Posterior vena cava (tissue), 2 donors: ENCODE measurements at places on chromosomes 2 and 18. TPM values are rescaled to one million over a fixed set of nuclear protein-coding genes. Genes with fewer than 3 reads are reported as not detected.
A peak's percentile ranks its signal among the peaks of the same experiment; 100 is the strongest.

TXNL4A gene
- total RNA-seq: 65.8 TPM

SKOR2 gene
- total RNA-seq: not detected

RESP18 gene
- not detected for total RNA-seq

- no peak for DNase-seq
Measured at GRCh38 chr2:69271831-69272257, 115.2 kb downstream of the GFPT1 start.

- DNase-seq: no peak
Measured at GRCh38 chr2:215637651-215638050, 201.8 kb upstream of the FN1 start.

- no peak for DNase-seq
Measured at GRCh38 chr2:40315683-40316082, 136.2 kb downstream of the SLC8A1 start.

DNA sequence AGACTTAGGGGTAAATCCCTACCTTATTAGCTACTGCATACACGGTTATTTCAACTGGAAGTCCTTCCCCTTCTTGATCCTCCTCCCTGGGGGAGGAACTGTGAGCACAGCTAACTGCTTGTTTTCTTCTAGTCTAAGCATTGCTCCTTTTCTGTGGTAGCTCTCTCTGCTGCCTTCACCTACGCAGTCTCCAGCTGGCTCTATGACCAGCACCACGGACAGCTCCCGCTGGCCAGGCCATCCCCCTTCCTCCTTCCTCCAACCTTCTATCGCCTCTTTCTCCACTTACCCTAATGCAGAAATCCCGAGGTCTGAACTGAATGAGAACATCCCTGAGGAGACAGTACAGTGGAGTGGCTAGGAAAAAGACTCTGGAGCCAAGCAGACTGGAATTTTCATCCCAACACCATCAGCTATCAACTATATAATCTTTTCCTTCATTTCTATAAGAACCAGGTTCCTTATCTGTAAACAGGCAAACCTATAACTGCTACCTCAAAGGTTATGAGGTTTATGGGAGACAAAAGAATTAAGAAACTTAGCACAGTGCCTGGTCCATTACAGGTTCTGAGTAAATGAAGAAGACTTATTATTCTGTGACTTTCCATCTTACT, 4.7 kb upstream of the CFAP65 start:
- DNase-seq: peak; percentile 46
